CMK (cell line): ENCODE measurements at places on chromosomes 3 and 15.

GRCh38 chr3:72339670-72340030, 508.6 kb downstream of the SHQ1 start:
- DNase-seq: no peak

DNA sequence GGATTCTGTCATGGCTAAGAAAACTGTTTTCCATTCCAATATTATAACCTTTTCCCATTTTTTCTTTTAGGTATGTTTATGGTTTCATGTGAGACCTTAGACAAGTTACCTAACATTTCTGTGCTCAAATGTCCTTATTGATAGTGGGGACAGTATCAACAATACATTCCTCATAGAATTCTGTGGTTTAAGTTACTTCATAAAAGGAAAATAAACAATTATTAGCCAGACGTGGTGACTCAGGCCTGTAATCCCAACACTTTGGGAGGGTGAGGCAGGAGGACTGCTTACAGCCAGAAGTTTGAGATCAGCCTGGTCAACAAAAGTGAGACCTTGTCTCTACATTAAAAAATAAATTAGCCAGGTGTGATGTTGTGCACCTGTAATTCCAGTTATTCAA, 436.8 kb upstream of the CNTN4 start:
- no peak for DNase-seq

- no peak for DNase-seq
Measured at GRCh38 chr3:17322106-17322793, 420.2 kb downstream of the TBC1D5 start.

DNA sequence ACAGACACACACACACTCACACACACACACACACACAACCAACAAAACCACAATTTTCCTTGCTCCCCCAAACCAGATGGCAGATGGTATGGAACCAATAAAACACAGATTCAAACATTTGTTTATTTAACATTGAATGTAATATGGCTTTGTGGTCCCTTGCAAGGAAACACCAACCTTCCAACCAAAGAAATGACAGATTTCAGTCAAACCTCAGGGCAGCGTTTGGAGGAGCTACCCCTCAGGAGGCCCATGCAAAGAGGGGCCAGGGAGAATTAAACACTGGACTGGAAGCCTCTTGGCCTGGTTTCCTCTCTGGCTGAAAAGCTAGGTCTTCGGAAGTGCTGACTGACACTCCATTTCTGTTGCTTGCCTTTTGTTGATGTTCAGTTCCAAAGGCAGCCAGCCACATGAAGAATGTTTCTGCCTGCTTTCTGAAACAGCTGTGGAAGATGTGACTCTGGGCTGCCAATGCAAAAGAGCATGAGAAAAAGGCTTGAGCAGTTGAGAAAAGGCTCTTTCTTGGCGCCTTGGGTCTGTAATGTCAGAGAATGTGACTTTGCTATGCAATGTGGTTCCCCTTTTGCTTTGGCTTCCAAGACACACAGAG, 296.1 kb downstream of the RPLP1 start:
- no peak for DNase-seq

DNA sequence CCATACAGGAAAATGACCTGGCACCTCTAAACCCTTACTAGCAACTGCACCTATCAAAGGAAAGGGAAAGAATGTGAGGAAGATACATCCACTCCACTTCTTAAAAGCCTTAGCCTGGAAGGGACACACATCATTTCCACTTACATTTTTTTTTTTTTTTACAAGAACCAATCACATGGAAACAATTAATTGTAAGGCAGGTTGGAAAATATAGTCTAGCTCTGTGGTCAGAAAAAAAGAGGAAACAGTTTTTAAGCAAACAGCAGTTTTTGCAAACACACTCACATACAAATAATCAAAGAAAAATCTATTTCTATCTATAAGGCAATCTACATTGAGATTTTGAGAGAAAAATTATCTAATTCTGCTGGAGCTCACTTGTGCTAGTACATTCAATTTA, 98.9 kb upstream of the SPRED1 start:
- no peak for DNase-seq

- no peak for DNase-seq
Measured at GRCh38 chr3:156170571-156170970, 50.2 kb downstream of the KCNAB1 start.

GRCh38 chr15:70246623-70247220, 149.0 kb upstream of the TLE3 start:
- no peak for DNase-seq

GRCh38 chr15:48060396-48060795, 60.4 kb upstream of the SLC24A5 start:
- DNase-seq: no peak

DNA sequence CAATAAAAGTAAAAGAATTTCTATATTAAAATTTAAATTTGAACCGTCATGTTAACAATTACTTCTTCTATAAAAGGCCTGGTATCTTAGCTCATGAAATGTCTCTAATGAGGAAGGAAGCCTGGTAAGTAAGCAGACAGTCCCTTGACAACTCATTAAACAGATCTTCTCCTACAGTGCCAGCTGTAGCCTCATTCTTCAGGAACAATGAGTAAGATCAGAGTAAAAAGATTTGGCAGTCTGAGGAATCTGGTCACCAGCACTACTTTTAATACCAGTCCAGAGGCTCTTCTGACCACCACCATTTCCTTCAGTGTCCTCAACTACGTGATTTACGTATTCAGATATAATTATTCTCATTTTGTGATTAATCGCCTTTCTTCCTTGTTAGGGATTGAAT, 955.0 kb upstream of the ALCAM start:
- DNase-seq: no peak

DNA sequence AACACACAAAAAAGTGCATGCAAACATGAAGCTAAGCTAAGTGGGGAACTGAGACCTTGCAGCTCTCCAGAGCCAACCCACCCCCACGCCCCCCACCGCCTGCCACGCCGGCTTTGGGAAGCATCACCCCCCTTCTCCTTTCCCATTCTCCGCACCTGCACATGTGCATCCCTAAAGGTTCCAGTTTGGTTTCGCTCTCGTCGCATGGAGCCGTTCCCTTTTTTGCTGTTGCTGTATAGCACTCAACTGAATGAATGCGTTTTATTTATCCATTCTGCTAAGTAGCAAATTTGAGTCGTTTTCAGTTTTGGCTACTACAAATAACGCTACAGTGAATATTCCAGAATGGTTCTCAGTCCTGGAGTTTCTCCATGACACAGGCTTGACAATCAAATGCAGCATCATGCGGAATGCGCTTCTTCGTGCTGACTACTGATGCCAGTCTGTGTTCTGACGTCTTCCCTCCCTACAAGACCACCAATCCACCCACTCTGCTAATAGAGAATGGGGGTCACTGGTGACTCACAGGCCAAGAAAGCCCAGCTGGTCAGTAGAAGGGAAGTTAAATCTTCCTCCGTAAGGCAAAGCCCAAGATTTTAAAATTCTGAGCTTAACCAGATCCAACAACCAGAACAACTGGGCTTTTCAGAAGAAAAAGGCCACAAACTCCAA, 115.3 kb downstream of the XXYLT1 start:
- DNase-seq: no peak

- DNase-seq: no peak
Measured at GRCh38 chr3:21979706-21980105, 228.7 kb upstream of the ZNF385D start.

DNA sequence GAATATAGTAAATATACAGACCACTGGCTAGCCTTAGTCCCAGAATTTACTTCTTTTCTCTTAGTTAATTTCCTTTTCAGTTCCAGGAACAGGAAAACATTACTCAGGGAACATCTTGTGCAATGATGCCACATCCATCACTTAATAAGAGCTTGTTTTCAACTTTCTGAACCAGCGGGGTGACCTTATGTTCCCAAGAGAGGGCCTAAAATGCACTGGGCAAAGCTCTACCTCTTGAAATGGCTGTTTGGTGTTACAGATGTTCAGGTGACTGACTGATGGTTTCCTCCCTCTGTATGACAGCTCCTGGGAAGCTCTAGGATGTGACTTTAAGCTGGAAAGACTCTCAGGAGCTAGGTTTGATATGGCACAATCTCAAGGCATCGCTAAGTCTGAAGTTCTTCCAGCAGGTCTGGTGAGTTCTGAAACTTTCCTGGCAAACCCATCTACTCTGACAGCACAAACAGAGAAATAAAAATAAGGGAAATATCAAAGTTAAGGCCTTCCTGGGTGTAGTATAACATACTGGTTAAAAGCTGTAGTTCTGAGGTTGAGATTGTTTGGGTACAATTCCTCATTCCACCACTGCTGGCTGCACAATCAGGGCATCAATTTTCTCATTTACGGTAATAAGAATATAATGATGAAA, 98.6 kb downstream of the ZIC1 start:
- no peak for DNase-seq

DNA sequence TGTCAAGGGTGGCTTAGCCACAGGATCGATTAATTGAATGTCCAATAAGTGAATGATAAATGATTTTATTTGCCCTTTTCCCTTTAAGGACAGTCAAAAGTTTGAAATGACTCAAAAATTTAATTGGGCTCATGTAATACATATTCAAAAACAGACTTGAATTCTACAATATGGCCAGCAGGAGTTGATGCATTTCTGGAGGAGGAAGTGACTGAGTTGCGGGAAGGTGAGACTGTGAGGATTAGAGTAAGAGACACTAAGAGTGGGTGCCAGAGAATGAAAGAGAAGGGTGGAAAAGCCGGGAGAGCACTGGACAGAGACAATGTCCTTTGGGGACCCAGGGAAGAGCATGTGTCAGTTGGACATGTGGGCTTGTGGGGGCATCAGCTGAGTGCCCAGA, 83.3 kb downstream of the MCTP2 start:
- DNase-seq: no peak

- DNase-seq: no peak
Measured at GRCh38 chr15:42955518-42955917, 34.9 kb upstream of the TTBK2 start.

DNA sequence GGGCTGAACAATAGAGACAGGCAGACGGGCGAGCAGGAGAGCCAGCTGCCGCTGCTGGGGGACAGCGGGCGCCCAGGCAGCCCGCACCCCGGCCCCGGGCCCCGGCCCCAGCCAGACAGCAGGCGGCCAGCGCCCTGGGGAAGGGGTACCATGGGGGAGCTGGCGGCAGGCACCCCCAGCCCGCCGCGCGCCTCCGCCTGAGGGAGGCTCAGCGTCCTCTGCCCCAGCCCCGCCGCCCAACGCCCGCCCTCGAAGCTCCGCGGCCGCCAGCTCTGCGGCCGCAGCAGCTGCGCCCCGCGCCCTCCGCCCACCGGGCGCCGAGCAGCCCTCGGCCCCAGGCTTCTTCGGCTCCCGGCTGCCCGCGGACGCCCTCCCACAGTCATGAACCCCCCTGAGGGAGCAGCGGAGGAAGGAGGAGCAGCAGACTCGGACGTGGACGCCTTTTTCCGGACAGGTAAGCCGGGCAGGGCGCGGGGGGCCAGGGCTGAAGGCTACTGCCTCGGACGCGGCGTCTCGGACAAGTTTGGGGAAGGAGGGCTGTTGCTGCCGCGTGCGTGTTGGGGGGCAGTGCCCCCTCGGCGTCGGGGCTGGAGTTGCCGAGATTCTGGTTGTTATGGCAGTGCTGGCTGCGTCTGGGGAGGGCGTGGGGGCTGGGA, 41.6 kb upstream of the ROPN1 start:
- no peak for DNase-seq

GRCh38 chr3:142447301-142447851, 461 bp downstream of the XRN1 start:
- peak; percentile 12 for DNase-seq
